ENCODE measurements at places on chromosomes 5 and 9.
A peak's percentile ranks its signal among the peaks of the same experiment; 100 is the strongest.

DNA sequence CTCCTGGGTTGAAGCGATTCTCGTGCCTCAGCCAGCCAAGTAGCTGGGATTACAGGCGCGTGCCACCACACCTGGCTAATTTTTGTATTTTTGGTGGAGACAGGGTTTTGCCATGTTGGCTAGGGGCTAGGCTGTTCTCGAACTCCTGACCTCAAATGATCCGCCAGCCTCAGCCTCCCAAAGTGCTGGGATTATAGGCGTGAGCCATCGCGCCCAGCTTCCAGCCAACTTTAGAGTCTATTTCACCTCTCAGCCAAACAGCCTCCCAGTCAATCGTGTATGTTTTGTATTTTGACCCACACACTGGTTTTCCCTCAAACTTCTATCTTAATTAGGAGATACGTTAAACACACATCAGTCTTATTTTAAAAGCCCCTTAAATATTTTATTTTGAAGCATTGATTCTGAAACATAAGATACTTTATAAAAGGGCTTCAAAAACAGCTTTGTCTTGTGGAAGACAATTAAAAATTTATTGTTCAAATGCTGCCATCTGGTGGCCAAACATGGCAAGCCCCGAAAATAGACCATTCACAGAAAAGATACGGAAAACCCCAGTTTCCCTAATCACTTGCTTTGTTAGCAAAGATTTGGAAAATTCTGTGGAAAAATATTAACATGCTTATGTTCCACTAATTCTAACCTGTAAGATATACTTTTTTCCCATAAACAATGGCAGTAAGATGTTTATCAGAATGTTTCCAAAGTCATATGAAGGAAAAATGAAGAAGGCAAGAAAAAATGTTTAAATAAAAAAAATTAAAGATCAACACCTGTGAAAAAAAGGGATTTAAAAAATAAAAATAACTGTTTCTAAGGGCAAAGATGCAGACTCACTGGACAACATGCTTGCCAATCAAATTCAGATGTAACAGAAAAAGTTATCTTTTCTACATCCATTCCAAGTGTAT lies 33.1 kb downstream of the APTX start:
- no peak for DNase-seq

GRCh38 chr5:178357121-178357521 lies 124.5 kb upstream of the PHYKPL start:
- no peak for DNase-seq

DNA sequence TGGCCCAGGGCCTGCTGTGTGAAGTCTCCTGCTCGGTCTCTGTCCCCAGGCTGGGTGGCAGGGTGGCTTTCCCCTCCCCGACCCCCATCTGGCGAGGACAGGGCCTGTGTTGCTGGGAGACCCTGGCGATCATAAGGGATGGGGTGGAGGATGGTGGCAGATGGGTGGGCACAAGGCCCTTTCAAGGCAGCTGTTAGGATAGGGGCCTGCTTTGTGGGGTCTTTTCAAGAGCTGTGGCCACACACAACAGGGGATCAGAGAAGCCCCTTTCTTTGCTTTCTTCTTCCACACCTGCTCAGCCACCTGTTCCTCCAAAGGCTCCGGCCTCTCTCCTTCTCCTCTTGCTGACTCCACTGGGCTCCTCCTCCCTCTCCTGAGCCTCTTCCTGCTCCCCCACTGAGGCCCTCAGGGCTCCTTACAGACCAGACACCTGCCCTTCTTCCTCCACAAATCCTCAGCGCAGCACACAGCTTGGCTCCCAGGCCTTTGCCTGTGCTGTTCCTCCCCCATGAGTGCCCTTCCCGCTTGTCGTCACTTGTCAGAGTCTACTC lies 15.0 kb upstream of the NEURL1B start:
- DNase-seq: no peak

DNA sequence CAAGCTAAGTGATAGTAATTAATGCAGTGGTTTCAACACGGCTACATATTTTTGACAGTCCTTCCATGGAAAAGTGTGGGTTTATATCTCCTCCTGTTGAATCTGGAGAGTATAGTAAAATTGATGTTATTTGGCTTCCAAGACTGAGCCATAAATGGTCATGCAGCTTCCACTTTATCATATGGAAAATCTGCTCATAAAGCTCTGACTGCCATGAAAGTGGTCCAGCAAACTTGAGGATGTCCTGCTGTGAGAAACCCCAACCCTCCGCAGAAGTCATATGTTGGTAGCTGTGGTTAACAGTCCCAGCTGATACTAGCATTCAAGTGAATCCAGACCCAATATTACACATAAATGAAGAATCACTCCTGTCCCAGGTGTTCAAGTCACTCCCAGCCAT lies 378.3 kb downstream of the KCTD16 start:
- no peak for DNase-seq

- DNase-seq: no peak
Measured at GRCh38 chr5:151740336-151740942, 18.0 kb downstream of the ATOX1 start.

GRCh38 chr9:117722108-117722761 lies 18.0 kb downstream of the TLR4 start:
- DNase-seq: no peak

DNA sequence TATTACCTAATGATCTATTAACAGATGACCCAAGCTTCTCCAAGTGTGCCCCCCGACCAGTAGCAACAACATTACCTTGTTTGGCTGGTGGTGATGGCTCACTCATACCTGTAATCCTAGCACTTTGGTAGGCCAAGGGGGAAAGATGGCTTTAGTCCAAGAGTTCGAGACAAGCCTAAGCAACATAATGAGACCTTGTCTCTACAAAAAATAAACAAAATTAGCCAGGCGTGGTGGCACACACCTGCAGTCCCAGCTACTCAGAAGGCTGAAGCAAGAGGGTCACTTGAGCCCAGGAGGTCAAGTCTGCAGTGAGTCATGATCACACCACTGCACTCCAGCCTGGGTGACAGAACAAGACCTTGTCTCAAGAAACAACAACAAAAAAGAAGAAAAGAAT lies 62.9 kb downstream of the GCNT1 start:
- DNase-seq: no peak

DNA sequence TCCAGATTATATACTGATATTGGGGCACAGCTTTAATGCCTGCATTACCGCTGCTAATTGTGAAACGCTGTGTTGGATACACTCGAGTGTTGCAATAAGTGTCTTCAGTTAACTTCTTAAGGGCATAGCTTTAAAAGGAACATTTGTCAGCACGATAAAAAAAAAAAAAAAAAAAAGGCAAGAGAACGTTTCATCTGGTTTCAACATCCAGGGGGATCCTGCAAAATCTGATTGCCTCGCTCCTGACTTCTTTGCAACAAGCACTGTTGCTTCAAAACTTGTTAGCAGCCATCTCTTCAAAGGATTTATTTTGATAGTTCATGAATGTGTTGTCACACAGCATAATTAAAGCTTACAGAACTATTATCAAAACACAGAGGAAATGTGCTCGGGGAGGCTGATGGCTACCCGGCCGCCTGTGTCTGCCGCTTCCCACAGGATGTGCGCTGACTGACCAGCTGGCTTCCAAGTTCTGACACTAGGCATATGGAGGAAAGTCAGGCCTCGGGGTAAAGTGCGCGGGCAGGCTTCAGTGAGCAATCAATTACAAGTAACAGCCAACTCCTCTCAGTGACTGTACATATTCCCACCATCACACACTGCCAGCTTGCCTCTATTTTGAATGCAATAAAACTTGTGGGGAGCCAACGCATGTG lies 77.7 kb downstream of the EBF1 start:
- DNase-seq: no peak

DNA sequence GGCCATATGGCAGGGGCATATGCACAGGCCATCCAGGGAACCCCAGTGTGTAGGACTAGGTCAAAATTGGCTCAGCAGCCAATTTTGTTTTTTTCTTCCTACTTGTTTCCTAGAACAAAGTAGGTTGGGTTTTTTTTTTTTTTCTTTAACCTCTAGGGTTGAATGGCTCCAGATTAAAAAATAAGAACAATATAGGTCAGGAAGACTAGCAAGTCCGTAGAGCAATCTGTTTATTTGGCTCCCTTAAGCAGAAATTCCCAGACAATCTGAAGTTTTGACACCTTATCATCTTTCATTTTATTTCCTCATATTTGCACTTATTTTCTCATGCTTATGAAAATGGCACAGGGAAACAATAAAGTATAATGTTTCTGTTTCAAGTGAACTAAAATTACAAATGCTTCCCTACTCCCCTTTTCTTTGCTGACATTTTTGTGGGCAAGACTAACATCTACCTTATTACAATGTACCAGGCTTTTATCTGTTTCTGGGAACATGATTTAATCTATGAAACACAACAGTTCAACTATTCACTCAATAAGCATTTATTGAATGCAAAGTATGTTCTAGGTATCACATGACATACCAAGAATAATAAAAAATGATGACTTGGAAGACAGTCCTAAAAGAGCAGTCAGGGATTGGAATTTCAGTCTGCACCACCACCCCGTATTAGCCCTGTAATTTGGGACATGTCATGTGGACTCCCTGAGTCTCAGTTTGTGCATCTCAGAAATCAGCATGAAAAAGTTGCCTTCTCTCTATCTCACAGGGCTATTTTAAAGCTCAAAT lies 30.5 kb downstream of the TLR4 start:
- no peak for DNase-seq

GRCh38 chr5:92838253-92838652 lies 742.8 kb downstream of the NR2F1-AS1 start:
- no peak for DNase-seq

DNA sequence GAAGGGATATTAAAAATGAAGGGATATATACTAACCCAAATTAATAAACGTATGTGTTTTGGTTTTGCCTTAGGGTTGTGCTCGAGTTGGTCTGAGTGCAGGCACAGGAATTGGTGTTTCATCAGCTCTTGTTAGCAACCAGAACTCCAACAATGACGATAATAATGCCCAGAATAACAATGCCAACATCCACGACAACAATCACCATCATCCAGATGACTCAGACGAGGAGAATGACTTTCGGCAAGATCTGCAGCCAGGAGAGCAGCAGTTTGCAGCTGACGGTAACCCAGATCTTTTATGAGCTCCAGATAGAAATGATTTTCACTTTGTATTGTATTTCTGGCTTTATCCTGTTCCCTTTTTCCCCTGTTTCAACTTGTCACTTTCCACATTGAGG lies 33.2 kb downstream of the FBXO38 start:
- no peak for DNase-seq

GRCh38 chr9:136740971-136741882 lies 1.5 kb downstream of the LCN10 start:
- no peak for DNase-seq

DNA sequence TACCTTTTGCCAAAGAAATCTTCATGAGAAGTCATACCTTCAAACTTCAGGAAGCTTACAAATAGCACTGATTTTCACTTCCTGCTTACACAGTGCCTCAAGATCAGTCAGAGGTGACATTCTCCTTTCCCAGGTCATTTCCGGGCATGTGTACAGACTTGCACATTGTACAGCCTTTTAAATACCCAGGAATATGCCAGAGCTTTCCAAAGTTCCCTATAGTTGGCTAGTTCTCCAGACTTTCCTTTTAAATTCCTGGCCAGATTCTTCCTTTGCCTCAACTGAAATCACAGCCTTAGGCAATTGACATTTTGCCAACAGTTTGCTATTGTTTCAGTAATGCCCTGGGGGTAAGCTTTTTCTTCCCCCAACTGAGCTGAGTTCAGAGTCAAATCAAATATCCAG lies 47.2 kb downstream of the RFX3 start:
- DNase-seq: peak; percentile 73

DNA sequence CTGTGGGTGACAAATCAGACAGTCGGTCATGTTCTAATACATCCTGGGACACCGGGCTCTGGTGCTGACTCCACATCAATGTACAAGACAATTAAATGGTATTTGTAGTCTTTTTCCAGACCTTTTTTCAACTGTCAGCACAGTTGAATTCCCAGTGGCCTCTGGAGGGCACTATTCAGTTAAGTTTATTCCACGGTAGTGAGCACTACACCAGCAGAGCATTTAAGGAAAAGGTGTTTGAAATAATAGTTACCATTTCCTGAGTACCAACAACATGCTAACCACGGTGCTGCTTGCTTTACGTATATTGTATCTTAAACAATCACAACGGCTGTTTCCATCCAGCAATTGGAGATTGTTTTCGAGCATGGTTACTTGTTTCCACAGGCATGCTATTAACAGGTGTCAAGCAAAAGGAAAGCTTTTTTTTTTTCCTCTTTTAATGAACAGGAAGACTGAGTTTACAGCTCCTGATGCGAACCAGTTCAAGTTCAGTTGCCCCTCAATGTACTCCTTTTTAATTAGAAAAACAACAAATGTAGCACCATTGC lies 186.7 kb downstream of the PDZD2 start:
- DNase-seq: no peak

DNA sequence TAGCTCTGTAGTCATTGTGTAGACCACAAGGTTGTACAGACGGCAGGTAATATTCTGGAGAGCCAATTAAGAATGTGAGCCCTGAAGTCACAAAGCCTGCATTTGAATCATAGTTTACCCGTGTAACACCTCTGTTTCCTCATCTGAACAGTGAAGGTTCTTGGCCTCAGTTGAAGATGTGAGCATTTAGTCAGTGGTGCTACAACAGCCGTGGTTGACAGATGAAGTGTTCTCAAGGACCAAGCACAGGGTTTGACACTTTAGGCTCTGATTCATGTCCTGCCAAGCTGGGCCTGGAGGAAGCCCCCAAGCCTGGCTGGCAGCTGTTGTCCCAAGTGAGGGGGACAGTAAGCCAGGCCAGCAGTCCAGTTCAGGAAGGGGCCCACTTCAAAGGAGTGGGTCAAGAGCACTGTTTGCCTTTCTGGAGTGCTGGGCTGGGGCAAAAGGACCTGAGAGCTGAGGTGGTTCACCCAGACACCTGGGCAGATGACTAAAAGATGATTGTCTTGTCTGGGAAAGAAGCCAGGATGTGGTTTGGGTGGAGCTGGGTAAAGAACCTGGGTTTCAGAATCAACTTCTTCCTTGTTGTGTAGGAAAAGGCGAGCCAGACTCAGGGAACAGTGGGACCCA lies 20.7 kb downstream of the FAXDC2 start:
- no peak for DNase-seq

- peak; percentile 13 for DNase-seq
Measured at GRCh38 chr9:17134396-17135294, at the start of gene CNTLN. TSS of gene CNTLN (plus strand) at chr9:17135040. CDS start at chr9:17135066, 26 bp downstream.

DNA sequence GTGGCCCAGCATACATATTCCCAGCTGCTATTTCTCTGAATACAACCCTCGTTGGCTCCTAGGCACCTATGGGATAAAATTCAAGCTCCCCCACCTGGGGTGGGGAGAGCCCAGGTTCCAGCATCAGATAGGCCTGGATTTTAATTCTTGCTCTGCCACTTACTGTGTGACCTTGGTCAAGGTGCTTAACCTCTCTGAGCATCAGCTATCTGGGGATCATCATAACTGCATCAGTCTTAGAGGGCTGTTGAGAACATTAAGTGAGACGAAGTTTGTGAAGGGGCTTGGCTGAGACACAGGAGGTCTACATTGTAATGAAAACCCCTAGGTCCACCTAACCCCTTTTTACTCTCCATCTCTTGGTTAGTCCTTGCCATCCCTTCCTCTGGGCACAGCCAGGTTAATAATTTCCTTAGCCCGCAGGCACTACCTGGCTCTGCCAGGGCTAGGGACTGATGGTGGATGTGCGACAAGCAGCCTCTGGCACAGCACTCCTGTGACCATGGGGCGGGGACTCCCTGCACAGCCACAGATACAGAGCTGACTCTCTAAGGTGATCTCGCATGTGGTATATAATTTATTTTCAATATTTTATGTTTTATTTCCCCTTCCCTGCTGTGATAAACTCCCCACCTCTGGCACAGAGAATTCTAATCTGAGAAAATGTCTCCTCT lies 68.7 kb downstream of the CRB2 start:
- no peak for DNase-seq
